ENCODE measurements at places on chromosomes 3 and 15. TPM values are rescaled to one million over a fixed set of nuclear protein-coding genes. Genes with fewer than 3 reads are reported as not detected.

Gene CDHR4
- not detected for total RNA-seq

Gene SCAANT1
- total RNA-seq: not detected

DNA sequence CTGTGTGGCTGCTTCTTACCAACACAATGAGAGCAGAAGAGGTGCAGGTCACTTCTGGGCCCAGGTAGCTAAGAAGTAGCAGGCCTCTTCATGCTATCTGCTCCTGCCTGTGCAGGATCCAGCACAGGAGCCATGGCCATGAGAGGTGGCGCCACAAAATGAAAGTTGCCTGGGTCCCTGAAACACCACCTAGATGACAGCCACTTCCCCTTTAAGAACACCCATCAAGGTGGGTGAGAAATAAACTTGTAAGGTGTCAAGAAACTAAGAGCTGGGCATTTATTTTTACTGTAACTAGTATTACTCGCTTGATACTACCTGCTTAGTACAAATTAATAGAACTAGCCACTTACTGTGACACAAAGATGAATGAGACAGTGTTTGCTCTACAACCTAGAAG lies 484.6 kb upstream of the TBL1XR1 start:
- H3K27ac ChIP-seq: no peak overlapping the region
- no peaks in the 10 kb centered on the region for H3K4me1 ChIP-seq
- H3K27me3 ChIP-seq: no peaks in the 10 kb centered on the region
- no peaks in the 10 kb centered on the region for H3K36me3 ChIP-seq

DNA sequence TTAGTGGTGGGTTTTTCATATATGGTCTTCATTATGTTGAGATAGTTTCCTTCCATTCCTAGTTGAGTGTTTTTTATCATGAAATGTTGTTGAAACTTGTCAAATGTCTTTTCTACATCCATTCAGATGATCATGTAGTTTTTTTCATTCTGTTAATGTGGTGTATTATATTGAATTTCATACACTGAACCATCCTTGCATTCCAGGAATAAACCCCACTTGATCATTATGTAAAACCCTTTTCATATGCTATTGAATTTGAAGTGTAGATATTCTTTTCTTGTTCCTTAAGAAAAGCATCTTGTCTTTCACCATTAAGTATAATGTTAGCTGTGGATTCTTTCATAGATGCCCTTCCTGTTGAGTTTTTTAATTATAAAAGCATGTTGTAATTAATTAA lies 42.9 kb downstream of the PIAS1 start:
- H3K36me3 ChIP-seq: no peaks in the 10 kb centered on the region
- H3K27ac ChIP-seq: no peak overlapping the region
- no peak overlapping the region for H3K4me3 ChIP-seq
- no peaks in the 10 kb centered on the region for H3K27me3 ChIP-seq
- no peaks in the 10 kb centered on the region for H3K4me1 ChIP-seq
- no peak for DNase-seq
